Posterior cingulate gyrus (tissue), 11 donors: ENCODE measurements at places on chromosomes 7 and 10.

GRCh38 chr10:110558041-110558440, 9.5 kb upstream of the SMC3 start:
- DNase-seq: no peak

DNA sequence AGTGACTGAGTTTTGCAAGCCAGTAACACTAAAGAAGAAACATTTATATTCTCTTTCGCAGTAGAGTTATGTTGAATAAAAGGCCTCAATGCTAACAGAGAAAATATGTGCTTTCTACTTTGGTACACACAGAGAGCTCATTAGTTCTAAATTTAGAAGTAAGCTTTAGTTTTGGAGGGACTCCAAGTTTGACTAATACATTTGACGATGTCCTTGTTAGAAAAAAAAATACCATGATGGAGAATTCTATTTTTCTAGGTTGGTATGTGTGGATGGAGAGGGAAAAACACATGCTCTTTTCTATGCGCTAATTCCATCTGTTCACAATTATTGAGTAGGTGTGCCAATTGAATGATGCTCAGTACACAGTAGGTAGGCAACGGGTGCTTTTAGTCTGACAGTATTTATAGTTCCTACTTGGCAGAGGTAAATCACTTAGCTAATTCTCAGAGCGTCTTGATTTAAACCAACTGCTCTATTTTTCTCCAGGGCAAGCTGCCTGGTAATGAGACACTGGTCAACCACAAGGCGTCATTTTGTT, 327.2 kb upstream of the AKR1E2 start:
- no peak for DNase-seq

GRCh38 chr7:136050462-136050847, 73.3 kb upstream of the MTPN start:
- no peak for DNase-seq

GRCh38 chr10:129199826-129200225, 267.2 kb upstream of the MGMT start:
- DNase-seq: no peak

- no peak for DNase-seq
These were observed 10.4 kb downstream of the RALA start for GRCh38 chr7:39633563-39634477.

GRCh38 chr10:122281018-122281626, 10.0 kb downstream of the BTBD16 start:
- no peak for DNase-seq

DNA sequence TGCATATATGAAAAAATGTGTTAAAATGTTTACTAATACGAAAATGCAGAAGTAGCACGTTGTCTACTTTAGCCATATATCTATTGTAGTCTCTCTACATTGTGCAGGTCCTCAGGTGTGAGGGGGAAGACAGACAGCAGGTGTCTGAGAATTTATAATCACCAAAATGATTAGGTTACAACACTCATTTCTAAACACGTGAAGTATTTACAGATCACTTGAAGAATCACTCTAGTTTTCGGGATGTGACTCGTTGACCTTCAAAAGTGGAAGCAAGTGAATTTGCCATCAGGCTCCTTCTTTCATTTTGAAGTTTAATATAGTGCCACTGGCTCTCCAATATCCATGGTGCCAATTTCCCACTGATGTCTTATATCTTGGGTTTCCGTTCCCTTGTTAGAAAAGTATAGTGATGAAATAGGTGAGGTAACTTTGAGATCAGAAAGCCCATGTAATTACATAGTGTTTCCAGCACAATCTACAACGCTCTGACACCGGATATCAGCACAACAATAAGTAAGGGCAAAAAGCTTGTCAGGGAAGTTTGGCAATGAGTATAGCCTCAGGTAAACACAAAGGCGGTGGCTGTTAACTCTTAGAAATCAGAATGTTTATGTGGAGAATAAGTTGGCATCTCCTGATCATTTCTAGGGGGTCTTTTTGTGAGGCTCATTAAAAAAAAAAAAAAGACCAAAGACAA, 57.5 kb upstream of the SP4 start:
- DNase-seq: no peak

DNA sequence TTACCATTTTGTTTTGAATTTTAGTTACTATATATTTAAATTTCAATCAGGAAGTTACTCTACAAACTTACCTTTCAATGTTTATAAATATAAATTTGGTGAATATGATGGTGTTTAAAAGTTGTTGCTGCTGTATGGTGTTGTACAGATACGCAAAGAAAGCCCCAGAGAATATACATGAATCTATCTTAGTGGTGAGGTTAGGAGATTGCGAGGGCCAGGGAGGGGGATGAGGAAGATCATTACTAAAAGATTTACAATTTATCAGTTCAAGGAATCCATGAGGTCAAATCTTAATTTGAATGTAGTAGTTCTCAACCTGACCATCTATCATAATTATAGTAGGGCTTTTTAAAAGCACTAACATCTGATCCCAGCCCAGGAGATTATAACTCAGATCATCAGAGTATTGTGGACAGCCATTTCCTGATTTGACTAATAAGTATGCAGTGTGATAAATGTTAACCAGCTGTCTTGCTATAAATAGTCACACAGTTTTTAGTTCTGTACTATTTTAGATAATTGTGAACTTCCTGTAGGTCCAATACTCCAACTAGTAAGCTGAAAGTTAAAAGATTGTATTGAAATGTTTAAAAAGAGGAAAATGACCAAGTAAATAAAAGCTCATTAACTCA, 23.6 kb downstream of the FAM3C start:
- no peak for DNase-seq

DNA sequence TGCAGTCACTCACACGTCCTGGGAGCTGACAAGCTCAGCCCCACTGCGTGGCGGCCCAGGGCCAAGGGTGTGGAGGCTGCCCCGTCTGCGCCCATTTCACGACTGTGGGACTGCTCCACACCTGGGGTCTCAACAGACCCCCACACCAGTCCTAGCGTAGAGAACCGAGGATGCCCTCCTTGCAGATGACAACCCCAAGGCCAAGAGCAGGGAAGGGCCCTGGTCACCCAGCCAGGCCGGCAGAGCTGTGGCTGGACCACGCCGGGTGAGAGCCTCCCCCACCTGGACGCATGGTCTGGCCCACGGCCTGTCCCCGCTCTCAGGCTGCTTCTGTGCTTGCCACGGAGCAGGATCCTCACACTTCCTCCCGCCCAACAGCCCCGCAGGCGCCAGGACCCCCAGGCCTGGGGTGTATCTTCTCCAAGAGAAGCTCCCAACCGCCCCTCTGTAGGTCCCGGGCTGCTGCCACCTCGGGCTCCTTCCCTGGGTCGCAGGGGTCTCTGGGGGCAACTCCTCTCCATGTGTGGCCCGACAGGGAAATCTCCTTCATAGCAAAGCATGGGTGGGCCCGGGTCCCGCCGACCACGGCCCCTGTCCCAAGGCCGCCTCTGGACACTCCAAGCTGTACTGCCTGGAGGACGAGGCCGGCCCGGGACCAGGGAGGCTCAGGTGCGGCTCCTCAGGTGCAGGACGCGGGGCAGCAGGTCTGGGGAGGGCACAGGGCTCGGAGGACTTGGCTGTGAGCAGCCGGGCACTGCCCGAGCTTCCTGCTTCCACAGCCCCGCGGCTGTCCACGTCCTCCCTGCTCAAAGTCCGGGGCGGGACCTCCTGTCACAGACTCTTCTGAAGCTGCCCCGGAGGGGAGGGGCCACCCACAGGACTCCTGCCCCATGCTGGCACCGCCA, 88.8 kb downstream of the FOXL3 start:
- DNase-seq: no peak

- no peak for DNase-seq
These were observed 11.4 kb upstream of the KIF20B start for GRCh38 chr10:89690027-89690426.

GRCh38 chr7:2759736-2760097, 71.7 kb downstream of the AMZ1 start:
- peak; percentile 95 for DNase-seq

GRCh38 chr7:7395785-7396184, 139.9 kb downstream of the COL28A1 start:
- DNase-seq: no peak

- DNase-seq: no peak
These were observed 762.4 kb downstream of the GRID1 start for GRCh38 chr10:85604136-85604725.

- no peak for DNase-seq
These were observed 12.1 kb downstream of the C10orf71 start for GRCh38 chr10:49310901-49311554.

GRCh38 chr10:74738985-74739567, 87.3 kb upstream of the KAT6B start:
- DNase-seq: no peak

GRCh38 chr7:156751319-156751718, 110.7 kb downstream of the RNF32 start:
- DNase-seq: no peak

- DNase-seq: no peak
These were observed 4.0 kb downstream of the SFMBT2 start for GRCh38 chr10:7406712-7407333.

DNA sequence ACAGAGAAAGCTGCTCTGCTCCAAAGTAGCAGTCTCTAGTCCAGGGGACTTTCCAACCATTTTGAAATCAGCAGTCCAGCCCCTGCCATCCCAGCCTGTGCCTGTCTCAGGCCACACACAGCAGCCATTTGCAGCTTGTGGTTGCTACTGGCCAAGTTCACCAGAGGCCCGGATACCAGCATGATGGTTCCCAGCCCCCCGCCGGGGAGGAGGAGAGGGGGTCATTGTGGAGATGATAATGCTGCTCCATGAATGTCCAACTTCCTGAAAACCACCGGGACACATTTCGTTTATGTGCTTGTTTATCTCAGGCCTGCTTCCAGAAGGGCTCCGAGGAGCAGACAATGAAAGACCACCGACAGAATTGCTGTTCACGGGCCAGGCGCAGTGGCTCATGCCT, 160.0 kb downstream of the UBE2H start:
- peak; percentile 10 for DNase-seq

GRCh38 chr10:130637089-130637676, 501.0 kb downstream of the GLRX3 start:
- DNase-seq: no peak

DNA sequence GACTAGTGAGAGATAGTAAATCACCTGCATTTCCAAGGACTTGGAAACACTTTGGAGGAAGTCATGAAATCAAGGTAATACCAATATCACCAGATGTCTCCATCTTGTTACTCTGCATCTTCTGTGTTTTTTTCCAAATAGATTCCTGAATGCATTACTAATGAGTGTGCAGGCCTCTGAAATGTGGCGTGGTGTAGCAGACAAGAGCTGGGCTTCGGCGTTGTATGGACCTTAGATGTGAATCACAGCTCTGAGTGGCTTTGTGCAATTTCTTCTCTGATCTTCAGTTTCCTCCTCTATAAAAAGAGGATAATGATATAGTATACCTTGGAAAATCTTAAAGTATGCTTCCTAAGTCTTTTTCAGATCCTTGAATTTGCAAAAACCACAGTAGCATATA, 9.6 kb upstream of the MYPN start:
- DNase-seq: no peak

GRCh38 chr10:25867321-25867720, 66.7 kb upstream of the MYO3A start:
- DNase-seq: no peak

DNA sequence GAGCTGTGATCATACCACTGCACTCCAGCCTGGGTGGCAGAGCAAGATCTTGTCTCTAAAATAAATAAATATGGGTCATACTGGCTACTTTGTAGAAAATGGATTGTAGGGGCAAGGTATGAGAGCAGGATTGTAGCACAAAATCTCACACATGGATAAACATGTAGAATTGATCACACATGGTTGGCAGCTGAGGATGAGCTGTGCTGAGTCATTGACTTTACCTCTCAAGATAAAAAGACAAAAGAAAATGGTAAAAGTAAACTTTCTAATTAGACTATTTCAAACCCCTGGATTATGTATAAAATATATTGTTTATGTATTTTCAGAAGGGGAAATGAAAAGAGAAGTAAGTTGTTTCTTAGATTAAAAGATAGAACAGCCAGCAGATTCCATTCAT, 69.3 kb downstream of the APBB1IP start:
- no peak for DNase-seq

DNA sequence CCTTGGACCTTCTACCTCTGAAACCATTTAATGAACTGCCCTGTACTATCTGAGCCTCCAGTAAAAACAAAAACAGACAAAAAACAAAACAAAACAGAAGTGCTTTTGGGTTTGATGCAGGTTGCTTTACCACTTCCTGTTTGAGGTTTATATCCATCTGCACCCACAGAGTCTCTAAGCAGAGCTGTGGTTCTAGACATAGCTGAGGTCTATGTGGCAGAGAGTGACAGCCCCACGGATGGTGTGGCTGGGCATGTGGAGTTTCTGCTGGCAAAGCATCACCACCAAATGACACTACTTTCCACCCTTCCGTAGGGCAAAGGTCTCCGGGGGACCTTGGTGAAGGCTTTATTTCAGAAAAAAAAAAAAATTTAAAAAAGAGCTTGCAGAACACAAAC, 754.2 kb downstream of the GRID1 start:
- DNase-seq: no peak

DNA sequence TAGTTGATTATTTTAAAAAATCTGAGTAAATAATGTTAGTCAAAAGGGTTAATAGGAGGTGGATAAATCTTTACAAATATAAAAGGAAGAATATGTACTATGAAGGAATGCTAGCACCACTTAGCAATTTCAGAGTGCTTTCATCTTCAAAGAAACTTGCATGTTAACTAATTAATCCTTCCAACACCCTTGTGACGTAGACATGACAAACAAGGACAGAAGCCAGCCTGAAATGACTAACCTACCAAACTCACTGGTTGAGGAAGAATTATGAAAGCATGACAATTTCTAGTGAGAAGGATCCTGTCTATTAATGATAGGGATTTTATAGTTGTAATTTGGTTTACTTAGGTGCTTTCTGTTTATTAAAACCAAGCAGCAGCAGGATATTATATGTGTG, 468.0 kb upstream of the FZD8 start:
- DNase-seq: no peak

DNA sequence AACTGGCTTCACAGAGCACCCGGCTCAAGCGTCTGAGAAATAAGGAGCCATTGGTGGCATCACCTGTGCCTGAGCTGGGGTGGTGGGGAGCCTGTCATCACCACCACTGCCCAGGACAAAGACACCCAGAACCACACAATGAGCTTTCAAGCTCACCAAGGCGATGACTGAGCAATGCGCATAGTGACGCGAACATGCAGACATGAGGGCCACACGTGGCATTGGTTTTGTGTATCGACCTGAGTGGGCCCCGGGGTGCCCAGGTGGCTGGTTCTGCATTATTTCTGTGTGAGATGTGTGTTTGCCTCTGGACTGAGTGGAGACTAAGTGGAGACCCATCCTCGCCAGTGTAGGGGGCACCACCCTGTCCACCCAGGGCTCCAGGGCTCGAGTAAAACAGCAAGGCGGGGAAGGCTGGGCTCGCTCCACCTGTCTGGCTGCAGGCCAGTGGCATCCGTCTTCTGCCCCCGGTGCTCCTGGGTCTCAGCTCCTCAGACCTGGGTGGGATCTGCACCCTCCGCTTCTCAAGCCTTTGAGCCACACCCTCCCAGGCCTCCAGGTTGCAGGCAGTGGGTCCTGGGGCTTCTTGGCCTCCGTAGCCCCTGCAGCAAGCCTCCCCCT, 92.6 kb downstream of the DIP2C start:
- DNase-seq: no peak
